Stimulated activated CD4-positive, alpha-beta T cell treated with anti-CD3 and anti-CD28 coated beads, Interleukin-1b, Interleukin-23, amount 100 ng/mL, for 1 hour (primary cell): ENCODE measurements at places on chromosomes 7 and 10.

DNA sequence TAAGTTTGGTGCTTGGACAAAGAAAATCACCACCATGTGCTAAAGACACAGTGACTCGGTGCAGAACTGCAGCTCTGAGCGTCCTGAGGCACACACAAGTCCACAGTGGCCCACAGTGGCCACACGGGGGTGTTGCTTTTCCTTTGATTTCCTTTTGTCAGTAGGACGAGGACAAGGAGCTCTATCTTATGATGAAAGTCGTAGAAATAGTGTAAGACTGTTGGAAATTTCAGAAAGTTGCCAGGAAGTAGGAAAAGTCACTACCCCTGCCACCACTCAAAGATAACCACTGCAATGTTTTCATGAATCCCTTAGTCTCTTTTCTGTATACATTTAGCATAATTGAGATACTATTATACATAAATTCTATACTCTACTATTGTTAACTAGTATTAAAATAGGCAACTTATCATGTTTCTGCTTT is 146.0 kb downstream of the TNS3 start:
- no peak for DNase-seq

DNA sequence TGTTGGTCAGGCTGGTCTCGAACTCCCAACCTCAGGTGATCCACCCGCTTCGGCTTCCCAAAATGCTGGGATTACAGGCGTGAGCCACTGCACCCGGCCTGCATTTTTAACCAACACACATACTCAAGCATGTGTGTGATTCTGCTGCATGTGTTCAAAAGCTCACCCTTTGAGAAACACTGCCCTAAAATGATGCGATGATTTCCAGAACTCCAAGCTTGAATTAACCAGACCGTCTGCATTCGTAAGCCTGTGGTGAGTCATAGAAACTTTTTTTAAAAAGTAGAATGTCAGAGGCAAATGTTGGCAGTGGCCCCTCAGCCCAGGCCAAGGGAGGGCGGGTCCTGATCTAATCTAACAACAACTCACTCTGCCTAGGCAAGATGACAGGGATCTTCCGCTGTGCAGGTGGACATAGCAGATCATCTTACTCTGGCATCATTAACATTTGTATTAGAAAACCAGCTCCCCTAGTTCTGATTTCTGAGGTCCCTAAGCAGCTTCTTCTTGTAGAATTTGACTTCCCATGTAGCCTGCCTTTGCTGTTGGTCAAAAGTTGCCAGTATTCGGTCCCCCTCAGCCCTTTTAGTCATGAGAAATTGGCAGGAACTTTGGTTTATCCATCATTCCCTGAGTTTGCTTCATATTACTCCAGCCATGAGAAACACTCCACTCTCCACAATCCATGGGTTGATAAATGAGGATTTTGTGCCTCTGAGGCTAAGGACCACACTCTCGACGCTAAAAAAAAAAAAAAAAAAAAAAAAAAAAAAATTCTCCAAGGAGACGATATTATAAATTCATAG is 190.4 kb downstream of the SKIDA1 start:
- DNase-seq: no peak

DNA sequence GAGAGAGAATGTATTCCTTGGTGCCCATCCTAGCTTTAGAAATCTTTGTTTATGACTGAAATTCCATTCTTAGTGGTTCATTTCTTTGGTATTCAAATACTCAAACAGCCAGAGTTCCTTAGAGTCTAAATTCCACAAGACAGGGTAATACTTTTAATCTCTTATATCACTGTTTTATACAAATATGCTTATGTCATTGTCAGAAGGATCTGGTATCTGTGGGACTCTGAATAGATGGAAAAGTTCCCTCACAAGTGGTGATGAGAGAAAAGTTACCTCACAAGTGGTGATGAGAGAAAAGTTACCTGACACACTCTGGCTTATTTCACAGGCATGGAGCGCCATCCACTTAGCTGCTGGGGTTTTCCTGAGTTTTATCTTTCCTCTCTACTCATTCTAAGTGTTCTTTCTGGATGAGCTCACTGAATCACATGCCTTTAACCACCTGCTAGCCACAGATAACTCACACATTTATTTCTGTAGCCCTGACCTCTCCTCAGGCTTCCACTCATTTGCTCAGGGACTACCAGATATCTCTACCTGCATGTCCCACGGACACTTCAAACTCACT is 784.0 kb downstream of the SUGCT start:
- DNase-seq: no peak

DNA sequence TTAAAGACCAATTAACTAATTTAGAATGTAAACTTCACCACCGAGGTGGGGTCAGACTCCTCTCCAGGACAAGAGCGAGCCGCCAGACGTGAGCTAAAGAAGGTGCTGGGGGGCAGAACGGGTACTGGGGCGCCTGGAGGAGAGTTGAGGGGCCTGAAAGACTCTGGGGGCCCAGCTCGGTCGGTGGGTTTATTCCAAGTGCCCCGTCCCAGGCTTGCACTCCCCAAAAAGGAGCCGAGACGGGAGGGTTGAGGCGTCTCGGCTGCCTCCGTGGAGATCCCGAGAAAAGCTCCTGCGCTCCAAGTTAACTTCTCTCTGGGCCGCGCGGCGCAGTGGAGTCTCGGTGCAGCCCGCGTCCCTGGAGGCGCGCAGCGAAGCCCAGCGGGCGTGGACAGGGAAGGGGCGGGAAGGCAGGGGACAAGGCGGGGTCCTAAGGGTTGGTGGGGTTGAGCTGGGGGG is 553.3 kb downstream of the TFEC start:
- no peak for DNase-seq

GRCh38 chr10:88926566-88927415 is 25.8 kb downstream of the ACTA2 start:
- DNase-seq: no peak

GRCh38 chr7:137074391-137075030 is 206.1 kb downstream of the CHRM2 start:
- no peak for DNase-seq

DNA sequence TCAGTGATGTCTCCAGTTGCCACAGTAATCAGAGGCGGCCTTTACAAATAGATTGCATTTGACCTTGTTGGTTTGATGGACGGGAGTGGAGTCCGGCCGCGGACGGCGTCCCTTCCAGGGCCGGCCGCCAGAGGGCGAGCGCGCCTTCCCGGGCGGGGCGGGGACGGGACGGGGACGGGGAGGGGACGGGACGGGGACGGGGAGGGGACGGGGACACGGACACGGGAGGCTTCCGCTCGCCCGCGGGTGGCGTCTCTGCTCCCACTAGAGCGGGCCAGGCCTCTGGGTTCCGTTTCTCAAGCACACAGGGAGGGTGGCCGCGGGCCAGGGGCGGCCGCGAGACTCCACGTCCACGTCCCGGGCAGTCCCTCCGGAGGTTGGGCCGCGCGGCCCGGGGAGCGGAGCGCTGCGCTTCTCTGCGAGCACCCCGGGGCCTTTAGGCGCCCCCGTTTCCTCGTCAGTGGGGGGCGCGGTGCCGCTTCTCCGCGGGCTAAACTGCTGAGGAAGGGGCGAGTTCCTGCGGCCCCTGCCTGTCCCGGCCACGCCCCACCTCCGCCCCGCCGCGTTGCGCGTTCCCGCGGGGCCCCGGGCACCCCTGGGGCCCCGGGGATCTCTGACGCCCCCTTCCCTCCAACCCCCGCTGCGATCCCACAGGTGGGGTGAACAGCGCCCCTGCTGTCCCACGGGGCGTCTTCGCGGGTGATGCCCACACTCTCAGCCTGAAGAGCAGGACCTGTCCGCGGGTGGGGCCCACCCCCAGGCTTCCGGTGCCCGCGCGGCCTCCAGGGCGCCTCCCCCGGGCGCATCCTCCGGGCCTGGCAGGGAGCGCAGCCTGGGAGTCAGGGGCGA is 84.2 kb upstream of the MKI67 start:
- peak; percentile 59 for DNase-seq
